ENCODE measurements at places on chromosomes 1 and 21.

GRCh38 chr1:209675565-209676154 is 448 bp downstream of the G0S2 start:
- no peak for DNase-seq

DNA sequence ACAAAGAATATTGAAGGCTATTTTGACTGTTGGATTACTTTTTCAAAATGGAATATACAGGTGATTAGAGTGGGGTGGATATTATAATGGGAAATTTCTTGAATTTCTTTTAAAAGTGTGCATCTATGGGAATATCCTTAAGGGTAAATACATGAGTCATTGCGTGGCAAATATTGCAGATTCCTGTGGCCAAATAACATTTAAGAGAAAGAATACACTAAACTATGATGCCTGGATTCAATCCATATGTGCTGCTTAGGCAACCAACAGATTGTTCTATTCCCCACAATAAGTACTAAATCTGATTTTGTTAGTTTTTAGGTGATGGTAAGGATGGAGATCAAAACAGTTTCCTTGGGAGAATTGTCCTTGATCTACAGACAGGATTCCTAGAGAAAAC is 119.5 kb downstream of the HMCN1 start:
- no peak for DNase-seq

DNA sequence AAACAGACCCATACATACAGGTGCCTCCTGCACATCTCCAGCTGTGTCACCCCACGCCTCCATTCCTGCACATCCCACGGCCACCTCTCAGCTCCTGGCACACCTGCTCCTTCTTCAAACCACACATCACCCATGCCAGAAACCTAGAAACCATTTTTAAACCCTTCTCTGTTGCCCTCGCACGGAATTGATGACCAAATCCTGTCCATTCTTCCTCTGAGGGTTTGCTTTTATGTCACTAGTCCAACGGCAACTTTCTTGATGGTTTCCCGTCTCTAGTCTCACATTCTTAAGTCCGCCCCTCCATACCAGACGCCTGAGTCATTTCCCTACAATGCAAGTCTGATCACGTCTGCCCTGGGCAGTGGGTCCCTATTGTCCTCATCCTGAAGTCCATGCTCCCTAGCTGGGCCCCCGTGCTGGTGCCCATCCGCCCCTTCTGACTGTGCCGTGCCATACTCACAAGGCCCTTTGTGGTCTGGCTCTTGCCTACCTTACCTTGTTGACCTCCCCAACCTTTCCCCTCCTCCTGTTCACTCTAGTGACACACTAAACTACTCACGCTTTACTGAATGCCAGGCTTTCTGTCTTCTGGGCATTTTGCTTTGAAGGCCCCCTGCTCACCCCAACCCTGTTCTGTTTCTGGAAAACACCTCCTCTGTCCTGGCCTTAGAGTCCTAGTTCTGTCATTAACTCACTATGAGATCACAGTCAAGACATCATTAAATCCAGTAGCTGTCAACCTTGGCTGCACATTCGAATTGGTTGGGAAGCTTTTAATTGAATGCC is 17.6 kb downstream of the SLC2A1 start:
- no peak for DNase-seq

DNA sequence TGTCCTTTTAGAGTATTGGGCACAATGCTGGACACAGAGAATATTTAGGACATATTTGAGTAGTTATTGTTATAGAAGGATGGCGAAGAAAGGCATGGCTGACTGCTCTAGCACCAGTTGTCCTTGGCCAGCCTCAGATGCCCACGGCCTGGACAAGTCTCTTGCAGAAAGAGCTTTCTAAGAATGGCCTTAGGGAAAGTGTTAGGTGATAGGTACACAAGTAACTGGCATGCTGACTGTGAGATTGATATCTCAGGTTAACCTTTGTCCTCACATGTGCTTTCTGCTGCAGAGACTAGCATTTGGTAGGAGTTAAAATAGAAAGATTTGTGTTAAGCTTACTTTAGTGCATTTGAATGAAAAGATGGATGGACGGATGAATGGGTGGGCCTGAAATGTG is 10.1 kb downstream of the SFT2D2 start:
- no peak for DNase-seq

- DNase-seq: no peak
Observed at GRCh38 chr1:94599095-94599813, 57.7 kb upstream of the F3 start.

GRCh38 chr1:247453245-247453644 is 4.7 kb downstream of the OR2B11 start:
- no peak for DNase-seq

GRCh38 chr1:184791550-184791900 is 36.9 kb upstream of the EDEM3 start:
- DNase-seq: no peak

DNA sequence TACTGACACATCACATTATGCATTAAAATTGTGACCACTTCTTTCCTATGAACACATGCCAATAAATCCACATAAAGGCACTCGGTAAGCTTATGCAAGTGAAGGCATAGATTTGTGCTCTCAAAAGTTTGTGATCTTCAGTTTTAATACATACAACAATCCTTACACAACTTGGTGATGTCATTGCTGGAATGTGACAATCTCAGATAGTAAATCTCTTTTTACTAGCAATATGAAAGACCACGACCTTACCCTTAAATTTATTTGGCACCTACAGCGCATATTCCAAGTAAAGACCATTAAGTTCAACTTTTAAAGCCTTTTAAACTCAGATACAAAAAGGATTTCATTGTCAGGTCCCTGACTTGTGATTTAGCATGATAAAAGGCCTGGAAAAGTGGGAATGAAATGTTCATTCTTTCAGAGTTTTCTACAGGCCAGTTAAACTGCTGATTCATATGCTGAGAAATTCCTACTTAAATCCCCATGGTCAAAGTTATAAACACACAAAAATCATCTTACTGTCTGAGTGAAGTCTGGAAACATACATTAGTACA is 157.4 kb downstream of the SIPA1L2 start:
- no peak for DNase-seq

GRCh38 chr1:9805006-9805508 is 18.7 kb downstream of the CLSTN1 start:
- DNase-seq: no peak

GRCh38 chr1:70146488-70146887 is 58.9 kb downstream of the LRRC40 start:
- DNase-seq: no peak

- DNase-seq: no peak
Observed at GRCh38 chr21:44919913-44920693, 596 bp downstream of the ITGB2 start.

DNA sequence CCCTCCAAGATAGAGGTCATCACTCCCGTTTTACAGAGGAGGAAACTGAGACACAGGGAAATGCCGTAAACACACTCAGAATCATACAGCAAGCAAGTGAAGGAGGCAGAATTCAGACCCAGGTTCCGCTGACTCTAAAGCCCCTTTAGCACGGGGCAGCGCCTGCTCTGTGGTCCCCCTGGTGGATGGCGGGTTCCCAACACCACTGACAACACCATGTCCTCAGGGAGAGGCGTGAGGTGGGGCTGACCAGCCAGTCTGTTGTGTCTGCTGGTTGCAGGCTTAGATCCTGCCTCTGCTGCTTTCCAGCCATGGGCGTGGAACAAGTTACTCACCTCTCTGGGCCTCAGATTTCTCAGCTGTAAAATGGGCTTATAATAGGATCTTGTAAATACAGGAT is 617.3 kb downstream of the MATN1 start:
- no peak for DNase-seq

Data from stimulated activated CD4-positive, alpha-beta T cell treated with anti-CD3 and anti-CD28 coated beads, Interleukin-4, amount 100 ng/mL, for 24 hours (primary cell).